ENCODE measurements at places on chromosomes 3 and 15.

DNA sequence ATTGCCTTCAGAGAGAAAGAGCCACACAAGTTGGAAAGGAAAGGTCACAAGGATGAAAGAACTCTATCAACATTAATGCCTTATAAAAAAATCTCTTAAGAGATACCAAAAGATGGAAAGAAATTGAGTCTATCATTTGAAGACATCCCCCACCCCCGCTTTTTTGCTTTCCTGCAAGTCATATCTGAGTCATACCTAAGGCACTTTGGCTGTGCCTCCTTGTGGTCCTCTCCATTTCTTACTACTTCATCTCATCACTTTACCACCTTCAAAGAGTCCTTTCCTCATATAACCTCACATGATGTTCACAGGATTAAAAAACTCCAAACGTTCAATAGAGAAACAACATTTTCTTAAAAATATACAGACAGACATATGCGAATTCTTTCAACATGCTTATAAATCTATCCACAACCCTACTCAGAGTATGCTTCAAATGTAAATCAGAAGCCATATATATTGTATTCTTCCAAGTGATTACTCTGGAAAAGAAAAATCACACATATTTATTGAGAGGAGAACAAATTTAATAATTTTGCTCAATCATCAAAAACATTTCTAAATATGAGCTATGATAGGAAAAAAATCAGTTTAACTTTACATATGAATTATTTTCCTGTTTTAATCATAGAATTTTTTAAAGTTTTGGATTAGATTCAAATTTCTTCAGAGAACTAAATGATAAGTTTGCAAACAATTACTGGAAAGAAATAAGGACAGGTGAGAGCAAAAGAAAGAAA, 1003.9 kb upstream of the CFAP20DC start:
- no peak for DNase-seq

- DNase-seq: no peak
These were observed 37.2 kb downstream of the GOLIM4 start for GRCh38 chr3:168058481-168058880.

DNA sequence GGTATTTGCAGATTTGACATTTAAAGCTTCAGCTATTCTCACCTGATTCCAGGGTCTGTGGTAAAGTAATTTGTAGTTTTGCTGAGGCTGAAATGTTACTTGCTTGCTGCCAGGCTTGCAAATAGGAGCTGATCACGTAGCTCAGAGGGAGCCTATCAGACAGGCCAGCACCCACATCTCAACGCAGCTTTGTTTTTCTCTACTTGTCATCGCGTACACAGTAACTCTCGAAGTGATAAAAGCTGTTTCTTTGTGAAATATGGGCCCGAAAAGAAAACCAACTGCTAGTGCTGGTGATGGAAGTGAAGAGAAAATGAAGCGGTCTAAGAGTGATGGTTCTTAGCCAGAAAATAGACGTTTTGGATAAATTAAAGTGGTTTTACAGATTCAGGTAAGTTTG, 23.4 kb downstream of the RAB5A start:
- no peak for DNase-seq

DNA sequence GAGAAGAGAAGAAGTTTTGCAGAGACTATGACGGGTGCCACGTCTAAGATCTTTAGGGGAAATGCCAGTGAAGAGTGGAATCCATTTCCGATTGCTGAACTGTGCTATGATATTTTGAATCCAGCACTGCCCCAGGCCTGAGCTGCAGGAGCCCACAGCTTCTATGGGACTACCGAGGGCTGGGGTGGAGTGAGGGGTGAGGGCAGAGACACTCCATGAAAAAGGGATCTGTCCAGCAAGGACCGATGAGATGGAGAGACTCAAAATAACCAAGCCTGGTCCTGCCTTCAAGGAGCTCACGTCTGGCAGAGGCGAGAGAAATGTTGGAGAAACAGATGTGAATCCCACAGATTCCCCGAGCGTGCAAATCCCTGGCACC, 79.8 kb upstream of the MEF2A start:
- no peak for DNase-seq

DNA sequence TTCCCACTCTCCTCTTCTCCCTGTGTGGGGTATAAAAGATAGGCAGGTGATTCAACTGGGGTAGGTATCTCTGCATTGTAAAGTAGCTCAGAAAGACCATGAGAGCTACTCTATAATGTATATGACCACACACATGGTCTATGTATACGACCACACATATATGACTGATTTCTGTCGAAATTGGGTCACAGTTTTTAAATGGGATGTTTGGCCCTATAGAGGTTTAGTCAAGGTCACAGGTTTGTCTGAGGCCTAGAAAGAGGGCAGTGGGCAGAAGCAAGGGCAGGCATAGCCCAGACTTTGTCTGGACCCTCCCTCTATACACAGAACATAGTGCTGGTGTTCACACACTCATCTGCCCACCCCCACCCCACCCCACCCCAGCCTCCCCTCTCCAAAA, 4.4 kb downstream of the LAMP3 start:
- no peak for DNase-seq

DNA sequence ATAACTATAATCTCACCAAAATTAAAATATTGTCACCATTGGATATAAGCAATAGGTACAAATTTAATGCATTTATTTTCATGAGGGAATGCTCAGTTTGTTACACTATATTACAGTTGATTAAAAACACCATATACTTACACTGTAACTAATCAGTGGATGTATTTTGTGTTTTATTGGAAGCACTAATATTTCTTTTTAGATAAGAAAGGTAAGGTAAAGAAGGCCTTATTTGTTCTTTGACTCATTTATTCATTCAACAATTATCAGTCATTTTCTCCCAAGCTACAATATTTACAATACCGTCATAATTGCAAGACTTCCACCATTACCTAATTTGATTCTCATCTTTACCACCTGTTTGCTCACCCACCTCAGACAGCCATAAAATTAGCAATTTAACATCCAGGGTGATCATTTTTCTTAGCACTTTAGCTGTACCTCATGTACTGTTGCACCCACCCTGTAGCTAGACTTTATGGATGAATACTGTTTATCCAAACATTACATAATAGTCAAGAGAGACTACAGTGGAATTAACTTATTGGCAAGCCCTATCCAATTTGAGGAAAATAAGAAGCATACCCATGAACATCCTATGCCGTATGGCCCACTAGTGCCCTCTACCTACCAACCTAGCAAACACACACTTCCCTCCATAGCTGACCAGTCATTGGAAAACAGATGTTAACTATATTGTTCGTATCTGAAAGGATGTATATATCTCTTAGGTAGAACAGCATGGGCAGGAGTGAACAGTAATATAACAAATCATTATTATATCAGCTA, 229.6 kb downstream of the BBX start:
- no peak for DNase-seq

DNA sequence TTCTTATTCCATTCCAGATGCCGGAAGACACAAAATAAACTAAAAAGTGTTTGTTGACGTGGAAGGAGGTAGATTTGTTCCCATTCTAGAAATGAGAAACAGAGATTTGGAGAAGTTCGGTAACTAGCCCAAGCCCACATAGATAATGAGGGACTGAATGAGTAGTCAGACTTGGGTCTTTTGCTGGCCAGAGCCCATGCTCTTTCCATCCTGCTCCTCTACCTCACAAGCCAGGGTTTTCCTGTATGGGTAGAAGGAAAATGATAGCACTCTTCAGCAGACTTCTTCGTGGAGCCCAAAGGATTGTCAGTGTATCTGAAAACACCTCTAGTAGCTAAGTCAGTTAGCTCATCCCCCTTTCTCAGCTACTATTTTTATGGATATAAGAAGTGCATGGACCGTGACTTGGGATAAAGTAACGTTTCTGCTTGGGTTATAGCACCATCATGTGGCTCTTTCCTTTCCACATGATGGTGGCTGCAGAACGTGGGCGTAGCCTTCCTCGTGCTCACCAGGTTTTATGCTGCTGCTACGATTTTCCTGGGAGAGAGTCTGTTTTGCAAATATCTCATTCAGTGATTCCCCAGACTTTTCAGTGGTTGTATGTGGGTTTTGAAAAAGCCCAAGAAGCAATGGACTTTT, 84.6 kb downstream of the DGKG start:
- DNase-seq: peak; percentile 74

DNA sequence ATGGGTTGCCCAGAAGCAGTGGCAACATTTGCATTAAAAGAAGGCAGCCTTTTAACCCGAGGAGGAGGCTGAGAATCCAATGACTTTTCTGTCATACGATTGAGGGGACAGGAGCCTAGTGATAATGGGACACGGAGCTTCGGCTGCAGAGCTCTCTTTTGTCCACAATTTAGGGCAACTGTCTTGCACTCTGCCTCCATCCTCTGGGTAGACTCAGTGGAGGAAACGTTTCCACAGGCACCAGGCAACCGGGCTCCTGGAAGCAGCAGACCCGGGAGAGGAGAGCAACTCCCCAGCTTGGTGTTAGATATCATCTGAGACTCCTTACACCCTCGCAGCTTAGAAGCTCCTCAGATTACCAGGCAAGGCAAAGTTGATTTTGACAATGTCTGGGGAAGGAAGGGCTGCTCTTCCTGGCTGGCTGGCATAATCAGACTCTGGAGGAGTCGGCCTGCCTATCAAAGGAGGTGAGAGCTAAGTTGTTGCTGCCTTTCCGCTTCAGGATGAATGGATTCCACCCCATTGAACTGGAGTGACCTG, 43.5 kb upstream of the RNU6-1 start:
- DNase-seq: no peak

DNA sequence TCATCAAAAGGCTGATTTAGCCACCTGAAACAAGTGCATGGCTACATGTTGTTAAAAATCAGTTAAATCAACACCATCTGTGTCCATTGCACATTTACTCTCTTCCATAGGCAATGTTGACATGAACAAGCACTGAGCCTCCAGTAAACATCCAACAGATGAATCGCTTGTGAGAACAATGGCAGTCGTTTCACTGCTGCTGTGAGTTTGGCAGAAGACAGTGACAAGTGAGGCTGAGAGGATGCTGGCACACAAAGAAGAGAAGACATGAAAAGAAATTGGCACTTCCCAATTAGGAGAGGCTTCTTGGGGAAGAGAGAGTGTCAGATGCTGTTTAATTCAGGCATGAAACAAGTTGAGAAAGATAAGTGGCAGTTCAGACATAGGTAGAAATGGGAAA, 227.4 kb upstream of the STT3B start:
- DNase-seq: no peak

DNA sequence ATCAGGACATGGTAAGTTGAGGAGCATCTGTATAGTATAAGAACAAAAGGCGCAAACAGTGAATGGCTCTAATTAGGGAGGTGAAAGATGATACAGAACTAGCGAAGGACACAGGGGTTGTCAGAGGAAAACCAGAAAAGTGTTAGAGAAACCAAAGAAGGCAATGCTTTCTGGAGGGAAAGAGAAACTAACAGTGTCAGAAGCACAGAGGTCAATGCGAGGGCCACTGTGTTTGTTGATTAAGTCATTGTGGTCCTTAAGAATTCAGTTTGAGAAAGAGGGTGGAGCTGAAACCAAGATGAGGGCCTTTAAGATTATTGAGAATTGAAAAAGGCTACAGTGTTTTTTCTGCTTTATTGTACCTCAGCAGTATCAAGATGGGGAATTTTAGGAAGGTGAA, 28.8 kb downstream of the ATG7 start:
- no peak for DNase-seq

- no peak for DNase-seq
These were observed 73.4 kb downstream of the SMAD6 start for GRCh38 chr15:66775127-66776105.

DNA sequence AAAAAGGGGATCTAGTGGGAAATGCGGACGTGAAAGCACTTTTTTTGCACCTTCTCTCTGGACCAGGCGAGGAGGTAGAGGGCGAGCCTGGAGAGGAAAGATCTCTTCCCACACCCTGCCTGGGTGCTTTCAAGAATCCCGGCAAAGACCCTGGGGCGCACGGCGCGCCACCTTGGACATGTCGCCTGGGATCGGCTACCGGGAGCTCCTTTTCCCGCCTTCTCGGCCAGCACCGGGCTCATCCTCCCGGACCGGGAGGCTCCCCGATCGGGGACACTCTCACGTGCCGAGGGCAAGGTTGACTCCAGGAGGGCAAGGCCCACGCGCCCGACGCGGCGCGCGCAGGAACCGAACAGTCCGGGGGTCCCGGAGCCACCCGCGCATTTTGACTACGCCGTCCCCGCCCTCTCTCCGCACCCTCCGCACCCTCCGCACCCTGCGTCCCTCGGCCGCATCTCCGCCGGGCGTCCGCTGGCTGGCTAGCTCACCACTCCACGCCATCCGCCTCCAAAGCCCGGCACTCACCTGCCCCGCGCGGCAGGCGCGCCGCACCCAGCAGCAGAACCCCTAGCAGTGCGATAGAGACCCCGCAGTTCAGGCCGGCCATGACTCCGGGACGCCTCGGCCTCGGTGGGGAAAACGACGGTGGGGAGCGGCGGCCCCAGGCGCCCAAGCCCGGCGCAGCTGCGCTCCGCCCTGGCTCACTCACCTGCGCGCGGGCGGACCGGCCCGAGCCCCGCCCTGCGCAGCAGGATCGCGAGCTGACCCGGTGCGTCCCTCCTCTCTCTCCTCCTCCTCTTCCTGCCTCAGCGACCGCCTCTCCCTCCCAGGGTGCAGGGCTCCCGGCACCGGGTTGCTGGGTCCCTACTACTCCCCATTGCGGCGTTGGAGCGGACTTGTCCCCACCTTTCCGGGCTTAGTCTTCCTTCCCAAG, at the start of gene CDCP1:
Gene CDCP1 (minus strand): TSS at position 698 of the 934 bp plus-strand sequence. CDS start 91 bp downstream, at position 607.
- no peak for DNase-seq

DNA sequence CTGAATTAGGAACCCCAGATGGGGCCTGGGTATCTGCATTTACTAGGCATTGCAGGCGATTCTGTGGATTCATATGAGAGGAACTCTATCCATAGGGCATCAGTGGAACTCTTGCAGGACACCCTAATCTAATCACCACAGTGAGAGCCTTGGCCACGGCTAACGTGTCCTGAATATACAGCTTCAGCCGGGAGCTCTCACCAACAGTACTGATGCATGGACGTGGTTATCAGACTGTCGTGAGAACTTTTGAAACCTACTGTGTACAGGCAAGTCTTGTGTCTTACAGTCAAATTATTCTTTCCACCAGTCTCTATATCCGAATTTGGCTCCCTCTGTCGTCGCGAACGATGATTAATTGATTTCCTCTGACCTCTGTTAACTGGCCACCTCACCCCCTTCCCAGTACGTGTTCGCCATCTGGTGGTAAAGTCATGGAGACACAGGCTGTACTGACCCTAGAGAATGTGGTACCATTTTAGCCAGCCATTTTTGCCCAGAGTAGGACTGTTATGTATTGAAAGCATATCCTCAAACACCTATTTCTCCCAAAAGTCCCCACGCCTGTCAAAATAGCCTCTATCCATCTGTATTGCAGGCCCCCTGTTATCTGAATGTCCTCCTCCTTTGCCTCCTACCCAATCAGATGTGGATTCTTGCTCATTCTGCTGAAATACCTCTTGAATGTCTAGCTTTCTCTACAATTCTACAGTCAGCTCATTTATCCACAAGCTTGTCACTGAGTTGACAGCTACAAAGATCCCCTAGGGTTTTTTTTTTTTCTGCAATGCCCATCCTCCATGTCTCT, 39.7 kb downstream of the GLDN start:
- DNase-seq: peak; percentile 51

DNA sequence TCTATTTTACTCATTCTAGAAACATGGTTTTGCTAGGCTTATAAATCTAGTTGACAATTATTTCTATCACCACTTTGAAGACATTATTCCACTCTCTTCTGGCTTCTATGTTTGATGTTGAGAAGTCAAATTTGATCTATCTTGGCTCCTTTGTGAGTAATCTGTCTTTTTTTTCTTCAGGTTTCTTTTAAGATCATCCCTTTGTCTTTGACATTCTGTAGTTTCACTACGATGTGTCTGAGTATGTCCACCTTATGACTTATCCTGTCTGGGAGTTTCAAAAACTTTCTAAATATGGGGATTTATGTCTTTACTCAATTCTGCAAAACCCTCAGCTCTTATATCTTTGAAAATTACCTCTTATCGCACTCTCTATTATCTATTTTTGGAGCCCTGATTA, 41.0 kb upstream of the TMEM158 start:
- DNase-seq: no peak

GRCh38 chr3:13708871-13709595, 160.1 kb downstream of the FBLN2 start:
- no peak for DNase-seq
